NCI-H2107 (cell line): ENCODE measurements at places on chromosomes 12 and 14.

- no peak for DNase-seq
These were observed 67.5 kb downstream of the SLC41A2 start for GRCh38 chr12:104890476-104891096.

DNA sequence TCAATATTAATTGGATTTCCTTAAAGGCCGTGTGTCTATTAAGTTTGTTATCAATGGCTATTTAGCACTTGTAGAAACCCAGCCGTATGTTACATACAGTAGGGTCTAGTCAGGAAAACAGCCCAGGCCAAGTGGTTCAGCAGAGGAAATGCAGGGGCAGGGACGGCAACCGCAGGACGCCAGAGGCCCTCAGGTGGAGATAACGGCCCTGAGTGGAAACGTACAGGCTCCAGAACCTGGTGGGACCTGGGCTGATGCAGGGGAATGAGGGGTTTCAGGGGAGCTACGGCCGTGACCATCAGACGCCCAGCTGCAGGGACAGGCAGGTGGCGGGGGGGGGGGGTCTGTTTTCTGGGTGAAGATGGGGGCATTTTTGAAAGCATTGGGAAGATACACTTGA is 3.7 kb upstream of the ANKLE2 start:
- no peak for DNase-seq

DNA sequence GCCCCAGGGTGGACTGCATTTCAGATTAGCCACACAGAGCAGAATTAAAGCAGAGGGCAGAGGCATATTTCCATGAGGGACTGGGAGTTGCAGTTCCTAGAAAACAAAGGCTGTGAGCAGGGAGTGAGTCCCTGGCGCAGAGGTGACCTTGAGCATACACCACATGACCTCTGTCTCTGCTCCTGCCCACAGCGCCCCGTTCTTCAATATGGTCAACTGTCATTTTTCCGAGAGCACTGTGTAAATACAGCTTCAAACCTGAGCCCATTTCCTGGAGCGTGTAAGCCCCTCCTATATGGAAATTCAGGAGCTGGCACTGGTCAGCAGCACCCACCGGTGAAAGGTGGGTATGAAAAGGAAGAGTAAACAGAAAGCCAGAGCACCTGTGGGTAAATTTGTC is 192.2 kb upstream of the PELI2 start:
- DNase-seq, result peak; percentile 37

DNA sequence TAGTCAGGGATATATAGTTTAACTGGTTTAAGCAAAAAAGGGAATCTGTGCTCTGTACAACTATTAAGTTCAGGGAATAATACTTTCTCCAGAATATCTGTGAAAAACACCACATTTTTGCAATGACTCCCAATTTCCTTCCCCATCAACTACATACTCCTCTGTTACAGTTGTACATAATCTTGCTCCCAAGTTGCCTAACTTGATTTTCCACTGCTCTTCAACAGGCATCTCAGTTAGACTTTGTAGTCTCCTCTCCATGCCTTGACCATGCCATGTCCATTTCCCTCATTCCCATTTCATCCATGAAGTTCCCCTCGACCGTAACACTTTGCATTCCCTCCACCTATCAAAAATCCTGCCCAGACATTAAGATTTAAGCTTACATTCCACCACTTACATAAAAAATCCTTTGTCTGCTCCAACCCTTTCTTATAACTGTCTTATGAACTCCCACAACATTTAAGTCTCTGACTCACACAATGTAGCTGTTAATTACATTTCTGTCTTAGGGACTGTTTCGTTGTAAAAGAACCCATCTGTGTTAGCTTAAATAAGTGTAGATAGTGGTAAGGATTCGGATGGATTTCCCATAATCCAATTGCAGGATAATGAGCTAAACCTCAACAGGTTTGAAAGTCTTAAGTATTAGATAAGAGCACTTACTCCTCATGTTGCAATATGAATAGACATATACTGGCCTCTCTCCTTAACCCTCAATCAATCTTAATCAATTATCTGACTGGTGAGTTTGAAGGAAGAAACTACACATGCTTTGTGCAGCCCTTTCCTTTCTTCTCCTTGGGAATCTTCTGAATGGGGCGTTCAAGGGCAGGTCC is 156.5 kb downstream of the PAWR start:
- no peak for DNase-seq

- peak; percentile 40 for DNase-seq
These were observed 53.8 kb downstream of the FAM222A start for GRCh38 chr12:109767456-109767855.

DNA sequence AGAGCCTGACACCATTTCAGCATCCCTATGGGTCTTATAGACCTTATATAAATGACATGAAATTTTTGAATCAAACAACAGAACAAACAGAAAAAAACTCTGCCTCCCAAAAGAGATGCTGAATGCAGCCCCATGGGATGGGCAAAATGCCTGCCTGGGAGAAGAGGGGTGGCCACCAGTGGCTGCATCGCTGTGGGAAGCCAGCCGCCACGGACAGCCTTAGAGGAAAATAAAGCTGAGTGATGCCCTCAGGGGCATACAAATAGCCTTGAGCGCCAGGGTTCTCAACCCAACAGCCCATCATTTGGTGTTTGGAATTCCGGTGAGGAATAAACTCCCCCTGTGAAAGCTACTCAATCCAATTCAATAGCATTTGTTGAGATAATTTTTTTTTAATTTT is 22.9 kb downstream of the SYNE3 start:
- DNase-seq, result no peak

GRCh38 chr12:125324861-125325490 is 259.7 kb downstream of the AACS start:
- no peak for DNase-seq

- no peak for DNase-seq
These were observed 39.1 kb upstream of the PPFIA2 start for GRCh38 chr12:81798294-81798693.

- no peak for DNase-seq
These were observed 318.8 kb upstream of the FKBP4 start for GRCh38 chr12:2475984-2476383.

DNA sequence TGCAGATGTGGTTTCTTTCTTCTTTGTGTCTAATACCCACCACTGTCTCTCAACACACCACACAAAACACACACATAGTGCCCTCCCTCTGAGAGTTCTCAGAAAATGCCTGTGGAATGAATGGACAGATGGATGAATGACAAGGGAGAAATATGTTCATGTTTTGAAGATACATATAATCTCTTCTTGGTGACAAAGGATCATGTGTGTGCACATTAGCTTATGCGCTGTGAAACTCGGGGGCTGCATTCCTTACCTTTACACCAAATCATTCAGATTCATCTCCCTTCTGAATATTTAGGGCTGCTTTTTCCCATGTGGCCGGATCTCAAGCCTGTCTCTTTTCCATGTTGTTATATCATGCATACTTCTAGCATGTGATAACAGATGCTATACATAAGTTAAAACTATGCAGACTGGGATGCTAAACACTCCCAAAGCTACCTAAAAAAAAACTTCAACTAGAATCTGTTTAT is 111.4 kb downstream of the EPS8 start:
- DNase-seq, result no peak

GRCh38 chr12:2494486-2495192 is 300.1 kb upstream of the FKBP4 start:
- DNase-seq, result no peak

DNA sequence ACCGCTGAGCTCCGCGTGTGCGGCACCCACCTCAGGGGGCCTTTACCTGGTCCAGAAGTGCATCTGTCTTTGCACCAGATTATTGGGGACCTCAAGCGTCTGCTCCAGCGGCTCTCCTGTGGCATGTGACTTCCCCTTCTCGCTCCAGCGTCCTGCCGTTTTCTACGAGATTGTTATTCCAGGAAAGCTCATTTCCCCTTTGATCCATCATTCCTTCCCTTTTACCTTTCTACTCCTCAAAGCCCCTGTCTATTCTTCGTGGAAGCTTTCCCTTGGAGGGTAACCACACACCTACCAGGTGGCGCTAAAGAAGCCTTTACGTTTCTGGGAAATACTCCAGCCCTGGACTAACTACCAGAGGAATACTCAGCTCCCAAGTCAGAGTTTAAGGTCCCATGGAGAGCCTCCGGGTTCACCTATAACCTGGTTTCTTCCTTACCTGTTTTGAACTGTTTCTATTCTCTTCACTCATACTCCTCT is 1.5 kb downstream of the FKBP4 start:
- no peak for DNase-seq

GRCh38 chr12:60112763-60113162 is 516.9 kb downstream of the SLC16A7 start:
- DNase-seq, result no peak

- DNase-seq, result no peak
These were observed 50.3 kb downstream of the TSHR start for GRCh38 chr14:81005540-81006228.
